Dermis microvascular lymphatic vessel endothelial cell (primary cell): ENCODE measurements at places on chromosomes 16 and 17.

- DNase-seq: no peak
Measured at GRCh38 chr17:76382803-76383545, 1.4 kb upstream of the SPHK1 start.

DNA sequence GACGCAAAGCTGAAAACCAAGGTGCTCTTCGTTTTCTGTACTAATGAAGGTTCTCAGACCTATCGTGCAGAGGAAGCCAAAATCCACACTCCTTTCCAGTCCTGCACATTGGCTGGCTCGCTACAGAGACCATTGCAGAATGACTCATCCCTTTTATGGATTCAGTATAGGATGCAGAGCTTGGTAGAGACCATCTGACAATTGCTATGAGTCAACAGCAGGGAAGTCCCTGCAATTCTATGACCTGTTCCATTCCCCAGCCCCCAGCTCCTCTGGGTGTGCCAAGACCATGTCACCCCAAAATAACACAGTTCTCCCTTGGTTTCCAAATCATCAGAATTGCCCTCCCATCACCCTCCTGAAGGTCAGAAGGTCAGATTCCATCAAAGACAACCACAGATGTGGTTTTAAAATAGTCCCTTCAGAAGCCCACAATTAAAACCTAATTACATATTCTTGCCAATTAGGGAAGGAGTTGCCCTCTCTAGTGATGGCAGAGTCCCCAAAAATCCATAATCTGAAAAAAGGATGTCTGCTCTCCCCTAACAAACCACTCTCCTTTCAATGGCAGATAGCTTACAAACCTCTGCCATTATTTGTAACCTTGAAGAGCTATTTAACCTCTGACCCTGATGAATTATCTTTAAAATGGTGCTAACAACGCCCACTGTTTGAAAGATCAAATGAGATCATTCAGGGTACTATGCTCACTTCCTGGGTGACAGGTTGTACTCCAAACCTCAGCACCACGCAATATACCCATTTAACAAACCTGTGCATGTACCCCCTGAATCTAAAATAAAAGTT lies 108.2 kb upstream of the RBBP6 start:
- no peak for DNase-seq

DNA sequence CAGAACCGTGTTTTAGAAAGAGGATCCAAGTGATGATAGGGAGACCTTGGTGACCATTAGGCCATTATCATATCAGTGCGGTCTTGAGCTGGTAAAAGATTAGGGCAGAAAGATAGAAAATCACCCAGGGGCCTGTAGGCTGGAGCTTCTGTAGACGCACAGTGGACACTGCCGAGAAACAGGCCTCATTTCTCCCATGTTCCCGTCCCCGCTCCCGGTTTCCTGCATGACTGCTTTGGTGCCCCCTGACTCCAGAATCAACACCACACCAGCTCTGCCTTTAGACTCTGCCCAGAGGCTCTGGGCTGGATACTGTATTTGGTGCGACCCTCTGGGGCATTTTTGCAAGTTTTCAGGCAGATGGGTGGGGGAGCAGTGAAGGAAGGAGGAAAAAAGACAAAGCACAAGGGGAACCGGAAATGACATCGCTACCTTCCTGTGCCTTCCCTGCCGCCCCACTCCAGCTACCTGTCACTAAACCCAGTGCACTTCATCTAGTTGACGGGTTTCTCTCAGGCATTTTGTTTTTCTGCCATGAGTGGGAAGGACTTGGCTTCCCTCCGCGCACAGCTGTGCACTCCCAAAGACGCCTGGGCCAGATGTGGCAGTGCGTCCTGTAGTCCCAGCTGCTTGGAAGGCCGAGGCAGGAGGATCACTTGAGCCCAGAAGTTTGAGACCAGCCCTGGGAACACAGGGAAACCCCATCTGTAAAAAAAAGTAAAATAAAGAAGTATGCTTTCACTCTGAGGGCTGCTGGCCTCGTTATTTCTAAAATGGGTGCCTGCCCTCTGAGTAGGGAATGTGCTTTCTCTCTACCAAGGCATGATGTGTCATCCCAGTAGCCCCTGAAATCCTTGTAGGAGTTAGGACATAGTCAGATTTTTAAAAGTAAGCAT lies 214.1 kb downstream of the RPTOR start:
- peak; percentile 21 for DNase-seq

DNA sequence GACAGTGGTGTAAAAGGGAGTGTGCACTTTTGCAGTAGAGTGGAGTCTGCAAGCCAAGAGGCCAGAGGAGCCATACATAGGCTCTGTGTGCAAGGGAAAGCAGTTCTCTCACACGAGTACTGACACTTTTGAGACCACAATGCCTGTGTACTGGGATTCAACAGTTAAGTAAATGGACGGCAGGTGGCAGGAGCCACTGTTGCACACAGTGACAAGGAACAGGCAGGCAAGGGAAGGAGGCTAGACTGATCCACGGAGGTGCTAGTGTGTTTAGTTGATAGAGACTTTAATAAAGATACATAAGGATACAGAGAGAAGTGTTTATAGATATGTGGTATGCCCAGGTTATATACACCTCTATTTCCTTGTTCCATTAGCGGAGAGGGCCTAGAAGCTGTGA lies 67.0 kb downstream of the MPRIP start:
- no peak for DNase-seq

DNA sequence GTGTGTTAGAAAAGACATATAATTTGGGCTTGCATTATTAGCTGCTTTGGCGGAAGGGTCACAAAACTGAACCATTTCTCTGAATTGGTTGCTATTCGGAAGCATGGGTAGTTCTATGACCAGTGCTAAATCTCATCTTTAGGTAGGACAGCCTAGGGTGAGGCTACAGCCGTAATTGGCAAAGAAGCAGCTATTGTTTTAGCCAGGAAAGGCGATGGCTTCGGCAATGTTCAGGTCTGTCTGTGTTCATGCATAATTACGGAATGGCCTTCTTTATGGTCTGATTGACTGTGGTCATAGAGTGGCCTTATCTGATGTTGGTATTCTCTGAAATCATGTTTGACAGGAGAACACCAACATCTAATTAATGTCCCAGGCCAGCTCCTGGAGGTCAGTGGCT lies 368.4 kb upstream of the HSBP1 start:
- no peak for DNase-seq

DNA sequence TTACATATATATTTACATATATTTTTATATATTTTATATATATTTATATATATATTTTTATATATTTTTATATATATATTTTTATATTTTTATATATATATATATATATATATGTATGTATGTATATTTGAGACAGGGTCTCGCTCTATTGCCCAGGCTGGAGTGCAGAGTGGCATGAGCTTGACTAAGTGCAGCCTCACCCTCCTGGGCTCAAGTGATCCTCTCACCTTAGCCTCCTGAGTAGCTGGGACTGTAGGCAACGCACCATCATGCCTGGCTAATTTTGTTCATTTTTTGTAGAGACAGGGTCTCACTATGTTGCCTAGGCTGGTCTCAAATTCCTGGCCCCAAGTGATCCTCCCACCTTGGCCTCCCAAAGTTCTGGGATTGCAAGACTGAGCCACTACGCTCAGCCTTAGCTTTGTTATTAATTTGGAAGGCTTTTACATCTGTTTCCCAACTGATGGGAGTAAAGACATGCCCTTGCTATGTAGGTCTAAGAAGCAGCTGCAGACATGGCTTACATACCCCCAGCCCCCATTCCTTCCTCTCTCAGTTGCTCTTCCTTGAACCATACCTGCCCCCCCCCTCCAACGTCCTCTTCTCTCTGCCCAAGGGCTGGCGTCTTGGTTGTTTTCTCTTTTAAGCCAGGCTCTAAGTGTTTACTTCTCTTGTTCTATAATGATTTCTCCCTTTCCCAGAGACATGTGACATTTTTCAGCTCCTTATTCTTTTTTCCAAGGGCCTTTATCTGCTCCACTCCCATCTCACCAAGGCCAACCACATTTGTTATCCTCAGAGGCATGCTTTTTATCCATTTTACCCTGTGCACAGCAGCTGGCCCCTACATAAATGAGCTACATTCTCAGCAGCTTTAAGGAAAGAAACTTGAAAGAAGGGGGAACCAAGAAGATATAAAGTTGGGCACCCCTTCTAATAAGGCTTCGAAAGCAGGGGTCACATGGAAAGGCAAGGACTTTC lies 64.2 kb upstream of the ATF7IP2 start:
- DNase-seq: no peak

DNA sequence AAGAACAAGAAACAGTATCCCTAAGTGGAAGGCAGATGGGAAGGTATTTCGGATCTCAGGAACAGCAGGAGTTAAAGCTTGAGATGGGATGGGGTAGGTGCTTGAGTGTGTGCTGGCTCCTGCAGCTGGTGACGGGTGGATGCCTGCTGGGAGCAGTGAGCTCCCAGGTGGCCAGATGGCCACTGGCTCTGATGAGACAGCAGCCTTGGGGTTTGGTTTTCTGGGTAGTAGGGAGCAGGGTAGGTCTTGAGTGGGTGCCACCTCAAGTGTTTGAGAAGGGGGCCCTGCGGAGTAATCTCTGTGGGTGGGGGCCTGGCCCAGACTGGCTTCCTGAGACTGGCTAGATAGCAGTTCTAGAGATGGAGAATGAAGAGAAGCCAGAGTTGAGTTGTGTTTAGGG lies 10.3 kb downstream of the EPN2 start:
- DNase-seq: no peak

- no peak for DNase-seq
Measured at GRCh38 chr17:63696381-63696961, 3.5 kb downstream of the LIMD2 start.

DNA sequence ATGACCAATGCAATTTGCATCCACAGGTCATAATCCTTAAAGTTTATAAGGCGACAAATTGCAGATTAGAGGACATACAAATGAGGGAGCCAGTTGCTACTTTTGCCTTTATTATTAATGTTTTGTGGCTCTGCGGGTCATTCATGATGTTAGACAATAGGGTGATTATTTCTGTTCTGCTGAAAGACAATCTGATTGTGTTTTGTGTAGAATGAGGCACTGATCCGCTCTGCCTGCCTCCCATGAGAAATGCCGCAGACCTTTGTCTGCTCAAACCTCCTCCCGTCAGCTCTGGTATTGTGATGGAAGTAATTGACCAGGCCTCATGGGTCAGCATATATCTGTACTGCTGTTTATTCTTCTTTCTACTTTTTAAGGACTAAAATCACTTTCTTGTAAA lies 224.9 kb downstream of the PRKCA start:
- DNase-seq: no peak

DNA sequence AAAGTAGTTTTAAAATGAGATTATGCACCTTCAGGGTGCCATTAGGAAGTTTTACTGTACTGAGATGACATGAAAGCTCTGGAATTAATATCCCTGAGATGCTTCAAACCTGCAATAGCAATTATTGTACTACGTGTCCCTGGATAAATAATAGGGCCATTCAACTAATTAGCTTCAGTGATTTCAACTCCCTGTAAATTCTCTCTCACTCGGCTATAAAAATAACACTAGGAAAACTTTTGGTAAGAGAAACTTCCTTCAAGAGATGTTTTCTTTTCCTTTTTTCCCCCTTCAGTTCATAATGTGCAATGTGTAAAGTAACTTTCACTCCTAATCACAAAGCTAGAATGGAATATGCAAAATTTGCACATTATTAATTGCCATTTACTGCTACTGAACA lies 146.4 kb downstream of the SNX11 start:
- DNase-seq: no peak

DNA sequence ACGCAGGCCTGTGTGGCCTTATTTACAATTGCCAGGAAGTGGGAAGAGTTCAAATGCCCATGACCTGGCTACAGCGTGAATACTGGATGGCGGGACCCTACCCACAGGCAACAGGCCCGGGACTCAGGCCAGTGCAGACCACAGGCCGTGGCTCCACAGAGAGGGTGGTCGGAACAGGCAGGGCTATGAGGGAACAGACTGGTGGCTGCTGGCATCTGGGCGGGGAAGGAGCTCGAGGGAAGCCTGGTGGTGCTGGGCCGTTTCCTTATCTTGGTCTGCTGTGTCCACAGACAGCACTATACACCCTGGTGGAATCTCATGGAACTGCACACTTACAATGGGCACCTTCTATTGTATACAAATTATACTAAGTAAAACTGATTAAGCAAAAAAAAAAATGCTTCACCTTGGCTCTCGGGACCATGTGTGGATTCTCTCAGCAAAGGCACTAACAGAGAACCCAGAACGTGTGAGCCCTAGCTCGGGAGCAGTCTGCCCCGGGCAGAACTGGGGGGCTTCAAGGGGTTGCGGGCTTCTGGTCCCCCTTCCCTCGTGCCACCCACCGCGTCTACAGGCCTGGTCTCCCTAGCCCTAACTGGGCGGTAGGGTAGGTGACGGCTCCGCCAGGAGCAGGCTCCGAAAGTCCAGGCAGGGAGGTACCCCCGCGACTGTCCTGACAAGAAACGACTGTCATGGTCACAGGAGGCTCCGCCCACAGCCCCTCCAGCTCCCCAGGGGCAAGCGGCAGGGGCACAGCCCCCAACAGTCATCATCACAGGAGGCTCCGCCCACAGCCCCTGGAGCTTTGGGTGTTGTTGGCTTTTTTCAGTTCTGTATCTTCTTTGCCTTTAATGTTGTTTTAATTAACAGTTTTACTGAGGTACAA lies 21.8 kb downstream of the CEP131 start:
- peak; percentile 83 for DNase-seq

- DNase-seq: no peak
Measured at GRCh38 chr17:51590071-51590656, 329.8 kb downstream of the UTP18 start.

DNA sequence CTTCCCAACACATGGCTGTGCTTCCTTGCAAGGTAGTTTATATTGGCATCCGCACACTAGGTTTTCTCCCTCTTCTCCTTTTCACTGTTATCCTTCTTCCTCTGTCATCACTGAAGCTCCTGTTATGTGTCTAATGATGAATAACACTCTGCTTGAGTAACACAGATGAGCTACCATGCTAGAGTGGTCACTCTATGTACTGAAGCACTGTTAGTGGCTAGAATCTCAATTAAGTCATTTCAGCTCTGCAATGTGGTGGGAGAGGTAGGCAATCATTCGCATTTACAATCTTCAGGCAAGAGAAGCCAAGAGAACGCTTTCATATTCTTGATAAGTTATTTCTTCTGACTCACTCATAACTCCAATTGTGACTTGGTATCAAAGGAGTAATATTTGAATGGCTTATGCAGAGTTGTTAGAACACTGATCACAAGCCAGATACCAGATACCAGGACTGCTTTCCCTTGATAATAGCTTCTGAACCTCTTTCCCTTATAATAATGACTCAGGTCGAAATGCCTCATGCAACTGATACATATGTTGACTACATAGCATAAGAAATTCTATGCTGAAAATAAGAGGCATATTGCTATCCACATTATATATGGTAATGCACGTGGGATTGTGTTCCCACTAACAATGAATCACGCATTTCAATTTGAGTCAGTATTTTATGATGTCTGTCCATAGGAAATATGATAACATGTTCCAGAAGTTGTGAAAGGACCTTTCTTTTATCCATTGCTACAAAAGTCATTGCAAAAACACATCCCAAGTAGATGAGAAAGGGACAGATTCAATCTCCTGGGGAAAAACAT lies 158.0 kb upstream of the HS3ST3A1 start:
- DNase-seq: no peak

DNA sequence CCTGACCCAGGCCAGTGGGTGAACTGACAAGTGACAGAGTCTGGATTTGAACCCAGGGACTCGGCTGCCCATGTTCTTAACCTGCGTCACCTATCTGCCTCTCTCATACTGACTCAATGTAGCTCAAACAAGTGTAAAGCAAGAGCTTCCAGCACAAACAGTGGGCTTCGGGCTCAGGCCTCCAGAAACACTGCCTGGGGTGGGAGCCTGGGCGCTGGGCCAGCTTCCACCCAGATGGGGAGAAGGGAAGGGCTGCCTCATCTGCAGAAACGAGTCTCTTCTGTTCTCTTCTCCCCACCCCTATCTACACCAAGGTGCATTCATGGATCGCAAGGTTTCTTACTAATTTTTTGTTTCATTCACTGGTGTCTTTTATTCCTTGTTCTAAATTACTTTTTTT lies 1.3 kb downstream of the CDRT4 start:
- no peak for DNase-seq

GRCh38 chr17:79927688-79928501 lies 88.7 kb upstream of the CBX4 start:
- DNase-seq: no peak
